MCF 10A (cell line): ENCODE measurements at places on chromosomes 3 and 15. TPM values are rescaled to one million over a fixed set of nuclear protein-coding genes. Genes with fewer than 3 reads are reported as not detected.

- H3K27ac ChIP-seq: no peak overlapping the region
- H3K4me1 ChIP-seq: no peaks in the 10 kb centered on the region
- DNase-seq: no peak
- H3K27me3 ChIP-seq: no peaks in the 10 kb centered on the region
- no peak overlapping the region for H3K4me3 ChIP-seq
- H3K36me3 ChIP-seq: no peaks in the 10 kb centered on the region
Observed at GRCh38 chr3:161212906-161213305, 8.2 kb upstream of the NMD3 start.

DNA sequence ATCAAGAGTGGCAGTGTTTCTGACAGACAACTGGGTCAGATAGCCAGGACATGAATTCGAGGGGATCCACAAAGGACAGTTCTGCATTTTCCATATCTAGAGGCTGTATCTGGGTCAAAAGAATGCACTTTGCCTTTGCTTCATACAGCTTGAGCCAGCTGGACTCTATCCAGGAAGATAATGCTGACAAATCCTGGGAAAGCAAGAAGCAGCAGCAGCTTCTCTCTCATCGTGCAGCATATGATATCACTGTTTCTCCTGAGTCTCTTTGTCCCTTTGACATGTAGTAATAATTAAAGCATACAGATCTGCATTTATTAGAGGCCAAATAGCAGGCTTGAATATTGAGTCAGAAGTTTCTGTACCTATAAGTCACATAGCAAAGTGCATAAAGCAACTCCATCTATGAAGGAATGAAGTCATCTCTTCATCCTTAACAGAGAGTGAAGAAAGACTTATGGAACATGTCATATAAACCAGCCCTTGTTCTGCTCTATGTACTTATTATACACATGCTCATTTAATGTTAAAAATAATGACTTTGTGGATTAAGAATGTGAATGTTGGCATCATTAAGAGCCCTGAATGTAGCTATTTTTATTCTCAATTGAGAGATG is 236.8 kb upstream of the GBE1 start:
- H3K27me3 ChIP-seq: no peaks in the 10 kb centered on the region
- no peak overlapping the region for H3K27ac ChIP-seq

- H3K4me1 ChIP-seq: peaks cover 4% of the 10 kb centered on the region
- H3K4me3 ChIP-seq: no peak overlapping the region
Observed at GRCh38 chr3:123471106-123471505, 22.2 kb upstream of the ADCY5 start.

DNA sequence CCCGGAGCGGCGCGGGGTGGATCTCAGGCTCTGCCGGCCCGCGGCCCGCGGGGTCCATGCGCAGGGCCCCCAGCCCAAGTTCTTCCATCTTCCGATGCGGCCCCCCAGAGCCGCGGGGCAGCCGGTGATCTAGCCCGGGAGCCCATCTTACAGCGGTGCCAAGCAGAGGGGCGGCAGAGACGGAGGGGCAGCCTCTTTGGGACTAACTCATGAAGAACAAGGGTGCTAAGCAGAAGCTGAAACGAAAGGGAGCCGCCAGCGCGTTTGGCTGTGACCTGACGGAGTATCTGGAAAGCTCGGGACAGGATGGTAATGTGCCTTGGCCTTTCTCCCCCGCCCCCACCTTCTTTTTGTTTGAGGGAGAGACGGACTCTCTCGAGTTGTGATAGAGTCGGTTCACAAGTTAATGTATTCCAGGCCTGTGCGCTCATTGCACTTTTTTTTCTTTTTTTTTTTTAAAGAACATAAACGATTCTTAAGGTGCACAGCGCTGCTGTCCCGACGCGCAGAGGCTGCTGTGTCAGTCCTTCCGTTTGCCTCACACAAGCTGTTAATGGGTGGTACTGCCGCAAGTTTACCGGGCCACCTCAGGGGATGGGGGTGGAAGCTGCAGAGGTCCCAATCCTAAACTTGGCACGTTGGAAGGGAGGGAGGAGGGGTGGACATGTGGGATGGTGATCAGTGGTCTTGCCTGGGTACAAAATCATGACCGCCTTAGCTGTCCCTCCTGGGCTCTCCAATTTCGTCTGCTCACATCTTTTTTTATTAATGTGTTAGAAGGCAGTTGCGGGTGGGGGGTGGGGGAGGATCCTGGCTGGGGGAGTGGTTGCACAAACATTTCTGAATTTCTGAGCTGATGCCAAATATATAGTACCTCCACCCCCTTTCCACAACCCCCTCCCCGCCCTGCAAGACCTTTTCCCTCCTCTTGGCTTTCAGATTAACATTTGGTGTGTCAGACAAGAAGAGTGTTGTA is 801 bp downstream of the ARHGAP31 start:
- no peaks in the 10 kb centered on the region for H3K27me3 ChIP-seq
- peak overlapping the region; percentile 63 for H3K27ac ChIP-seq
- H3K4me1 ChIP-seq: peaks cover 13% of the 10 kb centered on the region
- DNase-seq: peak; percentile 49
- peak overlapping the region; percentile 81 for H3K4me3 ChIP-seq

- DNase-seq: no peak
- H3K36me3 ChIP-seq: no peaks in the 10 kb centered on the region
- H3K4me3 ChIP-seq: no peak overlapping the region
- H3K27me3 ChIP-seq: no peaks in the 10 kb centered on the region
- H3K4me1 ChIP-seq: no peaks in the 10 kb centered on the region
Observed at GRCh38 chr3:150194513-150194912, 213.6 kb upstream of the TSC22D2 start.

GRCh38 chr15:78915341-78916087 is 29.3 kb downstream of the CTSH start:
- H3K4me1 ChIP-seq: no peaks in the 10 kb centered on the region
- H3K4me3 ChIP-seq: no peak overlapping the region
- no peaks in the 10 kb centered on the region for H3K27me3 ChIP-seq
- peaks cover 65% of the 10 kb centered on the region for H3K36me3 ChIP-seq
- no peak overlapping the region for H3K27ac ChIP-seq
- no peak for DNase-seq

GOLGA6A gene
- total RNA-seq: not detected in 2 replicates

TMCO5A gene
- not detected in 2 replicates for total RNA-seq

PDZRN3 gene
- total RNA-seq: not detected in 2 replicates
